ENCODE measurements at places on chromosomes 5 and 9. TPM values are rescaled to one million over a fixed set of nuclear protein-coding genes. Genes with fewer than 3 reads are reported as not detected.

Gene TMEM252
- not detected for total RNA-seq

Gene CACFD1
- total RNA-seq: 4.7 TPM

Gene IL31RA
- total RNA-seq: 1.8 TPM

Gene POC5
- 9.5 TPM for total RNA-seq

Gene TPPP
- total RNA-seq: 5.8 TPM

Gene FOXD4L4
- total RNA-seq: 0.03 TPM

Gene MCC
- total RNA-seq: 0.22 TPM

Gene PDGFRB
- total RNA-seq: 0.10 TPM

Gene TXNDC15
- 47.3 TPM for total RNA-seq

Gene GPSM1
- 13.6 TPM for total RNA-seq

Gene CCDC192
- total RNA-seq: not detected

Gene LRRC19
- not detected for total RNA-seq

Gene GABBR2
- 0.08 TPM for total RNA-seq

Gene LRRC70
- 0.11 TPM for total RNA-seq
